ENCODE measurements at places on chromosomes 12 and 14. TPM values are rescaled to one million over a fixed set of nuclear protein-coding genes. Genes with fewer than 3 reads are reported as not detected.

The PSMC6 gene
- total RNA-seq: 177 TPM

The CIDEB gene
- 6.5 TPM for total RNA-seq

The OR6C2 gene
- total RNA-seq: not detected

The OTOGL gene
- total RNA-seq: not detected

The STON2 gene
- total RNA-seq: 0.35 TPM

The MLF2 gene
- total RNA-seq: 199 TPM

The AREL1 gene
- total RNA-seq: 32.5 TPM

DNA sequence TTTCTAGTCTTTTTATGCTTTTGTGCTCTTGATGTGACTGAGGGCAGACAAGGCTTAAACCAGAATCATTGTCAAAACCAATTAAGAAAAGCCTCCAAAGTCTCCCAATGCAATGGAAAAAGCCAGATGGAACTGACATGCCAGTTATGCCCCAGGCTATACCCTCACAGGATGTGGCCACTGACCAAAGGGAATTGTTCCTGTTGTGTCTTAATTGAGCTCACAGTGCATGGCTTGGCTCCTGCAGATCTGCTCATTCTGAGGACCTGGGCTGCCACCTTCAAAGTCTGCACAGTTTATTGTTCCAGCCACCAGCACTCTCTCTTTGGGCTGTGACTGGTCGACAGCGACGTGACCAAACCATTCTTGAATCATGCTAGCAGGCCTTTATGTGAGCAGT is 17.1 kb upstream of the BICD1 start:
- DNase-seq: no peak

DNA sequence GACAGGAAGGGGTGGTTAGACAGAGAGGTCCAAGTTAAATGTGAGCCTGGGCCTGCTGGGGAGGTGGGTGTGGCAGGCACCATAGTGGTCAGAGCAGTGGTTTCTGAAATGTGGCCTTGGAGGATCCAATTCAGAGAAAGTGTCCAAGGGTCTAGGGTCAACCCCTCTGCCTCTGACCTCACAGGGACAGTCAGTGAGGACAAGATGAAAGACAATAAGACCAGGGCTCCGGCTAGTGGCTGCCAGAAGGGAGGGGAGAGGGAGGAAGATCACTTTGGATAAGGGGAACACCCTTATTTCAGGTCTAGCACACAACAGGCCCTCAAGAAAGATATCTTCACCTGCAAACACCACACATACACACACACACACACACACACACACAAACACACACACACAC is 335.1 kb downstream of the MED13L start:
- no peak for DNase-seq

- DNase-seq: no peak
These were observed 1.0 kb upstream of the TAS2R13 start for GRCh38 chr12:10910380-10910779.

- no peak for DNase-seq
These were observed 61.7 kb downstream of the PRMT8 start for GRCh38 chr12:3552726-3553045.

DNA sequence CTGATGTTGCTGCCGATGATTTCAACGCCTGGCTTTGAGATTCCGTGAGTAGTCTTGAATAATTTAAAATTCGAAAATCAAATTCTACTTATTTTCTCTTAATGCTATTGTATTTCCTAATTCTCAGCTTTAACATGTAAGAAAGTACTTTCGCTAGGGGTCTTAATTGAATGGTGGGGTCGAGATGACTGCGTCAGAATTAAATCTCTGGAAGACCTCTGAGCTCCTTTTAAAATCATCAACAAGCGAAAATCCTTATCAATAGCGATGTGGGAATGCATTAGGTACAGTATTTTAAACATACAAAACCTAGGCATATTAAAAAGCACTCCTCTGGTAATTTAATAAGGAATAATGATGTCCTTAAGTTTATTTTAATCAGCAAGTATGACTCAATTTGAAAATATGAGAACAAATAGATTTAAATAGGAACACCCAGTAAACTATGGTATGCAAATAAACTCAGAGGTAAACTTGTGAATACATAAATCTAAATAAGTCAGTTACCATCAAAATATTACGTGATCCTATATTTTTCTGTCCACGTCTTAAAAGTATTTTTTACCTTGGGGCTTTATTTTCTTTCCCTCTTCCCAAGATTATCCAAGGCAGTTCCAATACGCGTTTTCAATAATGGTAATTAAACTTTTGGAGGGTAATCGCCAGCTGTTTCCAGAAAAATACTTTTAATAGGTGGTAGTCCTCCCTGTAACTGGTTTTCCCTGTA is 1.4 kb downstream of the FOXA1 start:
- no peak for DNase-seq

DNA sequence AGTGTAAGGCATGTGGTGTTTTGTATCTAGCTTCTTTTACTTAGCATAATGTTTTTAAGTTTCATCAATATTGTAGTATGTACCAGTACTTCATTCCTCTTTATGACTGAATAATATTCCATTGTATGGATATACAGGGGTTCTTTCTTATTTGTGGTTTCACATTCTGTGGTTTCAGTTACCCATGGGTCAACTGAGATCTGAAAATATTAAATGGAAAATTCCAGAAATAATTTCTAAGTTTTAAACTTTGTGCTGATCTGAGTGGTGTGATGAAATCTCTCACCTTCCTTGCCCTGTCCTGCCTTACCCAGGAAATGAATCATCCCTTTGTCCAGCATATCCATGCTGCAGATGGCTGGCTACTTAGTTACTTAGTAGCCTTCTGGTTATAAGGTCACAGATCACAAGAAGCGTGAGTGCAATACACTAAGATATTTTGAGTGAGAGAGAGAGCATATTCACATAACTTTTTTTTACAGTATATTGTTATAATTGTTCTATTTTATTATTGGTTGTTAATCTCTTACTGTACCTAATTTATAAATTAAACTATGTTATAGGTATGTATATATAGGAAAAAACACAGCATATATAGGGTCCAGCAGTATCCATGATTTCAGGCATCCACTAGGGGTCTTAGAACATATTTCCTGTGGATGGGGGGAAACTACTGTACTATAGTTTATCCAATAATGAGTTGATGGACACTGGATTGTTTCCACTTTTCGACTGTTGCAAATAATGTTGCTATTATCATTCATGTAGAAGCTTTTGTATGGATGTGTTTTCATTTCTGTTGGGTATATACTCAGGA is 59.6 kb upstream of the LRTM2 start:
- no peak for DNase-seq

DNA sequence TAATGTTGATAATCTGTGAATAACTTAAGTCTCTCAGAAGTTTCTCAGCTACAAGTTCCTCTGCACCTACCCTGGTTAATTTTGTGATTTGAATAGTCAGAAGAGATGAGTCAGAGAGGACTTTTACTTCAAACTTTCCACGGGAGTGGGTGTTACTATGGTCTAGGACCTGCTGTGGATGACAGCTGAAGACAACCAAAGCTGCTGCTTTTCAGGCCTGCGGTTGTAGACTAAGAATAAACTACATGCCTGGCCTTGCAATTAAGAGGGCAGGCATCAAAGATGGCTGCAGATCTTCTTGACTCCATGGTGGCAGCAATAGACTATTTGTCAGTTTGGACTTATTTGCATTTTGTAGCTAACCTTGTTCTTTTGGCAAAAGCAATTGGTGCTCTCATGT is 227.1 kb upstream of the KRR1 start:
- no peak for DNase-seq

GRCh38 chr14:101250336-101250947 is 310.9 kb upstream of the DIO3 start:
- no peak for DNase-seq

DNA sequence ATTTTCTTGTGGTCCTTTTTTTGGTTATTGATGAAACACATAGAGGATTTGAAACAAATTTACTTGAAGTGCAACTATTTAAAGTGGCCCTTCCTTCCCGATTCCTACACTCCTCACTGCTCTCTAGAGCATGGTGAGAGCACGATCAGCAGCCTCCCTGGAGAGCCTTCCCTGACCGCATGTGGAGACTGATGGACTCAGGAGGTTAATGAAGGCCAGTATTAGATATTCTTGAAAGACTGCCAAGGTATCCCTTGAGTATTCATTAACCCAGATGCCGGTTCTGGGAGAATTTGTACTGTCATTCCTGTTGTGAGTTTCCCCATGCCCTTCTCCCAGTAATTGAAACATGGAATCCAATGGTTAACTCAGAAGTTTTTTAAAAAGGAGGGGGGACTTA is 102.8 kb upstream of the FGD4 start:
- no peak for DNase-seq

DNA sequence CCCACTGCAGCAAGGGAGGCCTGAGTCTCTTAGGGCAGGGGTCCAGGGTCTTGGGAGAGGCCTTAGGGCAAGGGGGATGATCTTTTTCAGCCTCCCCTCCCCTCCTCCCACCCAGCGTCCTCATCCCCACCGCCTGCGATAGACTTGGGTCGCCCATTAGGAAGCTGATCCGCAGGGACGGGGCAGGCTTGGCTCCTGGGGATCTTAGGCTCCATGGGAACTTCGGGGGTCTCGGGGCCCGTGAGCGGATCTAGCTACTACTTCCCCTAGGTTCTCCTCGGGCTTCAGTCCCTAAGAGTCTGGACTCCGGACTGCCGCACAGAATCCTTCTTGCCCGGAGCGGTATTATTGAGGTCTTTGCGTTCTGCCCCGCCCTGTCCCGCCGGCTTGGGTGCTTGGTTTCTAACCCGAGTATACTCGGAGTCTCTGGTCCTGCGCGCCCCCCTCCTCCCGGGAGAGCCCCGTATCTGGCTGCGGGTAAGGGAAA is 2.2 kb upstream of the PTHLH start:
- DNase-seq: no peak

Measured in activated T-cell treated with anti-CD3 and anti-CD28 coated beads, Interleukin-2, amount 50 U/mL, for 4 hours (primary cell).